ENCODE measurements at places on chromosomes 1 and 21.

- no peak for DNase-seq
These were observed 21.2 kb upstream of the JUN start for GRCh38 chr1:58804853-58805565.

GRCh38 chr1:182259229-182259872 is 132.2 kb downstream of the GLUL start:
- DNase-seq: peak; percentile 69

DNA sequence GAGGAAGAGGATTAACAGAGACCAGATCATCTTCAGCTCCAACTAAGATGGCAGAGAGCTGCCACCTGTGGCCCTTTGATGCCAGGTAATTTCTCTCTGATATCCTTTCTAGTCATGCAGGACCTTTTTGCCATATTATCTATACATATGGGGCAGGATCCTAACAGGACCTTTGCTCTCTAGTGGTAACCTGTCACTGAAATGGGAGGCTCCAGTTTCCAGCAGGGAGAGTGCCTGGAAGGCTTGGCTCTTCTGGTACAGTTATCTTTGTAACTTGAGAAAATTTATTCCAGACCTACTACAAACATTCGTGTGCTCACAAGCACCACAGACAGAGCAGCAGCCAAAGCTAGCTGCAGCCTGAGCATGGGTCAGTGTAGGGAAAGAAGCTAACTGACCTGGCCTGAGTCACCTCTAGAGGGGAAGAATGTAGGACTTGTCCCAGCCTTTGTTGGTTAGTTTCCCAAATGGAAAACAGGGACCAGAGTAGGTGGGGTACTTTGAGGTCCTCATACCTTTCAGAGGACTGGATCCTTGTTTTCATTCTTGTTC is 86.5 kb upstream of the MACF1 start:
- no peak for DNase-seq

DNA sequence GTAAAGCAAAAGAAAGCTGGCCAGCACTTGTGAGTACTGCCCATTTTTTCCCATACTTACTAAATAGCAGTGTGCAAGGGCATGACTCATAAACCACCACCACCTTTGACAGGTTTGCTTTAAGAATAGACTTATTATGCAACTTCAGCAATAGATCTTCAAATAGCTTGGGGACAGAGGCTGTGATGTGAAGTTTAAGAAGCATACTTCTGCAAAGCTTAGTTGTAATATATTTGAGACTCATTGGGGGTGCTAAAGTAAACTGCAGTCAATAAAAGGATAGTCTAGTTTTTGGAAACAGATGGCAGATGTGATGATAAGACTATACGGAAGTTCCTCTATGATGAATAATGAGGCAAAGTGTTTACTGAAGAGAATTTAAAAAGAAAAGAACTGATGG is 210.0 kb downstream of the PLA2G4A start:
- peak; percentile 90 for DNase-seq

DNA sequence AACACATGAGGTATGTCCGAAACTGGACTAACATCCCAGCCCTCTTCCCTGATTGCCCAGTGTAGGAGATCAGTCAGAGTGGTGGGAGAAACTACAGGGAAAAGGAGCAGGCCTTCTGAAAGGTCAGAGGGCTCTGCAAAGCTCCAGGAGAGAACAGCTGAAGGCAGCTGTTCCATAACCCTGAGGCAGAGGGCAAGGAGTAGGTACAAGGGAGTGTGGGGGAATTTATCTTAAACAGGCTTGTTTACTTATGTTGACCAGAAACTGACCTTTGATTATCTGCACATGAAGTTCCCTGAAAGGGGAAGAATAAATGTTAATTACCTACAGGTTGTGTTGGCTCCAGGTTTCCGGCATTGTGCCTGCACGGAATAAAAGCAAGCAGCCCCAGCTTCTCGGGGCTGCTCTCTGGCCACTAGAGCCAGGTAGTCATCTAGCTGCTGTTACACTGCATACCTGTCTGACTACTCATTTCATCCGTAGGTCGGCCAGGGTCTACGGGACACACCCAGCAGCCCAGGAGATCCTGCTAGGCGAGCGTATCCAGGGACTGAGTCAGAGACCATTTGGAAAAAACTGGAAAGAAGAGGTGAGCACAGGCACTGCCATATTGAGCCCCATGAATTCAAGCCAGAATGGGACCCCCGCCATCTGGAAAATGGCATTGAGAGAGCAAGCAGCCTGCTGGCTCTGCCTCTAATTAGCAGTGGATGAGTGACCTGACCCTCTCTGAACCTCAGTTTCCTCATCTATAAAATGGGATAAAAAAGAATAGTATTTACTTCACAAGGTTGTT is 14.9 kb upstream of the PAQR7 start:
- DNase-seq: peak; percentile 92

GRCh38 chr1:149884433-149885338 is 14.7 kb upstream of the BOLA1 start:
- DNase-seq: peak; percentile 47

DNA sequence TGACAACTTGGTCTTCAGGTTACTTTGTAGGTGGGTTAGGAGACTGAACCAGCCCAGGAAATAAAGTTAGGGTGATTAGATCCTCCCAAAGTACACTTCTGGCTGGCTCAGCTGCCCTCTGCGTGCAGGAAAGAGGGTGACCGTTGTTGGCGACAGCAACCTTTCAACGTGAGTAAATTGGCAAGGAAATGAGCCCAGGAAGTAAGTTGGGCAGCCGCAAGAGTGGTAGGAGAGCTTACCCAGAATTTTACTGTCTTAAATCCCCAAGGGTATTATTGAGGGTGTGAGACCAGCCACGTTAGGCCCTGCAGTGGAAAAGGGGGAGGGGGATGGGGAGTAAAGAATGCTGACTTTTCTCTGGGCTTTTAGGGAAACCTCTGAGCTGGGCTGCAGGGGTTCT is 1.6 kb downstream of the TENT5C start:
- DNase-seq: no peak

DNA sequence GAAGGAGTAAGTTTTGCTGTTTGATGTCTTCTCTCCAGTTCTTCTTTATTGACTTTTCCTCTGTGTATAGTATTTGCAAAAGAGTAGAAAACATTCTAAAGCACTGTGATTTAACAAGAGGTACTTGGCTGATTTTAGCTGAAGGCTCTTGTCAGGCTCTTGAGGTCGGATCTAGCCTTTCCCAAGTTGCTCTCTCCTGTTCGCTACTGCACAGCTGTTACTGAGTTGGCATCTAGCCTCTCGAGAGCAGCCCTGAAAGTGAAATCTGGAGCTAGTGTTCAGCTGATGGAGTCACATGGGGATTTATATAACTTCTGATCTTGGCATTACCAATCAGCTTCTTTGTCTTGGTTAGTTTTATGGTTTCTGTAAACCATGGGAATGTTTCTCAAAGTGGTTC is 193.1 kb downstream of the RYR2 start:
- DNase-seq: no peak

DNA sequence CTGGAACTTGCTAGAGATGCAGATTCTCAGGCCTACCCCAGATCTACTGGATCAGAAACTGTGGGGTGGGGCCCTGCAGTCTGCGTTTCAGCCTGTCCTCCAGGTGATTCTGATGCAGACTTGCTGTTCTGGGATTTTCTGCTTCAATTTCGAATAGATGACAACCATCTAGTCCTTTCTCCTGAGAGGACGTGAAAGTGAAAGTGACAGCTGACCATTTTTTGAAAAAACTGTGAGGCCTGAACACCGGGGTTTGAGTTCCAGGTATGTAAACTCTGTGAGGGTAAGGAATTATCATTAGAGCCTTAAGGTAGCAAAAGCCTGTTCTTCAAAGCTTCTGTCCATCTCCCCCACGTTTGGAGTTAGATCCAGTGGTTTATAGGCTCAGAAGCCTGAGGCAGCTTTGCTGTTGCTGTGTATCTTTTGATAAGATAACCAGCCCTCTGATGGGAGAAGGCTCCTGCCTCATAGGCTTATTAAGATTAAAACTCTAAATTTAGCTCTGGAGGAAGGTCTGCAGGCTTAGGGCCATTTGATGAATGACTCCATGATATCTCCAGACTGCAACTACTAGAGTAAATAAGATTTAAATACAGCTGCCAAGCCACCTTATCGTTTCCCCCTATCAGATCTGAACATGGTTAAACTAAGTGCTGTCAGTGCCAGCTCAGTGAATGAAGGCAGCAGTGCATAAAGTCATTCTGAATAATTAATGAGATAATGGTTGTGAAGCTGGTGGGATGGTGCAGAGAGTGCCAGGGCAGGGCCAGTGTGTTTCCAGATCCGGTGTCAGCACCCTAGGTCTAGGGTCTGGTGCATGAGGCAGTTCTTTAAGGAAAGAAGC is 335.2 kb downstream of the HHAT start:
- DNase-seq: no peak

DNA sequence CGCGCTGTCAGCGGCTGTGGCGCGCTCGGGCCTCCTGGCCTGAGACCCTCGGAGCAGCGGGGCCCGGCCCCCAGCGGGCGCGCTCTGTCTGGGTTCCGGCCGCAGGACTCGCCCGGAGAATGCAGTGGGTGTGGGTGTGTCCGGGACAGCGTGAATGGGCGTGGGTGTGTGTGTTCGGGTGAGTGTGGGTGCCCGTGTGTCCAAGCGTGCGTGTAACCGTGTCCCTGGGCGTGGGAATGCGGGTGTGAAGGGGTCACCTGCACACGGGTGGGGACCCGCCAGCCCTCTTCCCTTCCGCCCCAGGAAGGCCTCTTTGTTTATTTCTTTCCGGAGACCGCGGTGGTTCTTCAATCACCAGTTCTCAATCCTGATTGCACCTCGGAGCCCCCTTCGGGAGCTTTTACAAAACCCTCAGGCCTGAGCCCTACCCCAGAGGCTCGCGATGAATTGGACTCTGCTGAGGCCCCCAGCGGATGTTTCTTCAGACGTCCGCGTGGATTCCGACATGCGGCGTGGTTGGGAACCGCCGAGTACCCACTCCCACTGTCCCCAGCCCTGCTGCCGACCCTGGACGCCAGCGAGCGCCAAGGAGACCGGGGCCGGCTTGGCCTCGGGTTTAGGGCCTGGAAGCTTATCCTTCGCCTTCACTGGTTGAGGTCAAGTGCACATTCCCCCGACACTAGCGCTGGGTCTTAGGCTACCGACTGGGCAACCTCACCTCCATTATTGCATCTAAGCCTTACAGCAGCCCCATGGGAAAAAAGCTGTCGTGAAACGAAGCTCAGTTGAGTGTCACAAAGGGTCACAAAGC is 19.3 kb downstream of the SERTAD4 start:
- DNase-seq: no peak

GRCh38 chr1:92927870-92928269 is 33.4 kb downstream of the DIPK1A start:
- DNase-seq: no peak

DNA sequence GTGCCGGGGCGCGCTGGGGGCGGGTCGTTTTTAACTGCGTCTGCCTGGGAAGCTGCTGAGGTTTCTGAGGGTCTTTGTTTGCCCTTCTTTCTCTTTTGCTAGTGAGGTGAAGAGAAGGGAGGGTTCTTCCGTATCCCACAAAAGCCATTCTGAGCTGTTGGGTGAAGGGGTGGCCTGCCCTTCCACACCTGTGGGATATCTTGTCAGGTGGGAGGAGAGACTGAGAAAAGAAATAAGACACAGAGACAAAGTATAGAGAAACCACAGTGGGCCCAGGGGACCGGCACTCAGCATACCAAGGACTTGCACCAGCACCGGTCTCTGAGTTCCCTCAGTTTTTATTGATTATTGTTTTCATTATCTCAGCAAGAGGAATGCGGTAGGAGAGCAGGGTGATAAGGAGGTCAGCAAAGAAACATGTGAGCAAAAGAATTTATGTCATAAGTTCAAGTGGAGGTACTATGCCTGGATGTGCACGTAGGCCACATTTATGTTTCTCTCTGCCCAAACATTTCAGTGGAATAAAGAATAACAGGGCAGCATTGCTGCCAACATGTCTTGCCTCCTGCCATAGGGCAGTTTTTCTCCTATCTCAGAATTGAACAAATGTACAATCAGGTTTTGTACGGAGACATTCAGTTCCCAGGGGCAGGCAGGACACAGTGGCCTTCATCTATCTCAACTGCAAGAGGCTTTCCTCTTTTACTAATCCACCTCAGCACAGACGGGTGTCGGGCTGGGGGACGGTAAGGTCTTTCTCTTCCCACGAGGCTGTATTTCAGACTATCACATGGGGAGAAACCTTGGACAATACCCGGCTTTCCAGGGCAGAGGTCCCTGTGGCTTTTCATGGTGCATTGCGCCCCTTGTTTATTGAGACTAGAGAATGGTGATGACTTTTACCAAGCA is 972 bp downstream of the PGBD2 start:
- DNase-seq: no peak

DNA sequence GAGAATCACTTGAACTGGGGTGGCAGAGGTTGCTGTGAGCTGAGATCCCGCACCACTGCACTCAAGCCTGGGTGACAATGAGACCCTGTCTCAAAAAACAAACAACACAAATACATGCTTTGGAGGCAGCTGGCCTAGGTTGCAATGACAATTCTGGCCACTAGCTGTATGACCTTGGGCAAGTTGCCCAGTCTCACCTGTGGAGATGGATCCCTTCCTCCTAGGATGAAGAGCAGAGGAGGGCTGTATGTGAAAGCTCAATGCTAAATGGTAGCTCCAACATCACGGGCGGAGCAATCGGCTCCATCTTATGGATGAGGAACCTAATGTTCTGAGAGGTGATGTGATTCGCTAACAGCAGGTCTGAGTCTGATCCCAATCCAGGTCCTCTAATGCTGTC is 20.6 kb downstream of the ADORA1 start:
- peak; percentile 68 for DNase-seq

GRCh38 chr1:214463596-214463995 is 87.8 kb downstream of the PTPN14 start:
- no peak for DNase-seq

- DNase-seq: no peak
These were observed 4.4 kb upstream of the FMO2 start for GRCh38 chr1:171180670-171181069.

- no peak for DNase-seq
These were observed 303.6 kb downstream of the BARHL2 start for GRCh38 chr1:90413519-90413918.

DNA sequence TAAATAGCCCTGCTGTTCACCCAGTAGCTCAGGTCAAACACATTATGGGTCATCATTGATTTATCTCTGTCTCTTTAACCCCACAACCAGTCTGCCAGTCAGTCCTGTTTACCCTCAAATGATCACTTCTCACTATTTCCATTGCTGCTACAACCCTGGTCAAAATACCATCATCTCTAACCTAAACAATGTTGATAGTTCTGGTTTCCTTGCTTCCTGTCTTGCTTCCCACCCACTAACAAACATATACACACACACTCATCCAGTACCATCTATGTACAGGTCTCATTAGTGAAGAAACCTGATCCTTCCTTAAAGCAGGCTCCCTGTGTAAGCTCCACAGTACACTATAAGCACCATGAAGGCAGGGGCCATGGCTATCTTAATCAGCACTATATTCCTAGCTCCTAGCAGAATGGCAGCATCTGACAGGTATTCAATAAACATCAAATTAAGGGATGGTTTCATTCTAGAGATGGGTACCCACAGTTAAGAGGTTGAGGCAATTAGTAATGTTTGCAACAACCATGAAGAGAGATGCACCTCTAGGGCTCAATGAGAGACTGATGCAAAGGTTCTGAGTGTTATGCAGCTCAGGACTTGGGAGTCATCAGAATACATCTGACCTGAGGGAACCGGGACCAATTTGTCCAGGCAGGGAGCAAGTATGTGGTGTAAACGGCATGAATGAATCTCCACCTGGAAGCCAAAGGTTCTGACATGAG is 10.0 kb upstream of the TGFBR3 start:
- no peak for DNase-seq

- DNase-seq: peak; percentile 61
These were observed 13.0 kb downstream of the INAVA start for GRCh38 chr1:200907611-200908097.

GRCh38 chr1:54007613-54008012 is 10.4 kb downstream of the LDLRAD1 start:
- no peak for DNase-seq
